NCI-H187 treated with DMSO at 0.1 percent for 48 hours (cell line): ENCODE measurements at places on chromosomes 3 and 15.

GRCh38 chr3:64290864-64291263, 65.6 kb upstream of the PRICKLE2 start:
- DNase-seq = no peak

- no peak for DNase-seq
Observed at GRCh38 chr3:43291546-43291945, 5.2 kb downstream of the SNRK start.

DNA sequence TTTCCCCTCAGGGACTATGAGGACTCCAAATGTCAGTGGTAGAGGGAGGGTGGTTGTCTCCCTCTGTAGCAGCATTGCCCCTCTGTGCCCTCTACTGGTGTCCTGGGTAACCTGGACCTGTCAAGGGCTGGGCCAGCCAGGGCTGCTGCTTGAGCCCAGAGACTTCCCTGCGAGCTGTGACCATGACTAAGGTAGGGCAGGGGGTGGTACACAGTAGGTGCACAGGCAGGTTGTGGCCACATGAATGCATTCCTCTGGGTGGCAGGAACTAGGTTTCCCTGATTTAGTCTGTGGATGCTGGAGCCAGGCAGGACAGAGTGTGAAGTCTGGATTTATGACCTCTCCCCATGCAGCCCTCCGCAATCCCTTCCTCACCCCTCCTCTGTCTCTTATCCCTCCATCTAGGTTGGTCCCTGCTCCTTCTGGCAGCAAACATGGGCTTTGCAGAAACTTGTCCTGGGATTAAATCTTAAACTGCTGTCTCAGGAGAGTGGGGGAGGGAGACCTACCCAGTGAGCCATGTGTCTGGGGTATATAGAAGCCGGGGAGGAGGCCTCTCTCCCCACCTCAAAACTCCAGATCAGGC, 8.7 kb upstream of the SEMA3F start:
- no peak for DNase-seq

- no peak for DNase-seq
Observed at GRCh38 chr3:138717348-138717747, 108.8 kb downstream of the FAIM start.

DNA sequence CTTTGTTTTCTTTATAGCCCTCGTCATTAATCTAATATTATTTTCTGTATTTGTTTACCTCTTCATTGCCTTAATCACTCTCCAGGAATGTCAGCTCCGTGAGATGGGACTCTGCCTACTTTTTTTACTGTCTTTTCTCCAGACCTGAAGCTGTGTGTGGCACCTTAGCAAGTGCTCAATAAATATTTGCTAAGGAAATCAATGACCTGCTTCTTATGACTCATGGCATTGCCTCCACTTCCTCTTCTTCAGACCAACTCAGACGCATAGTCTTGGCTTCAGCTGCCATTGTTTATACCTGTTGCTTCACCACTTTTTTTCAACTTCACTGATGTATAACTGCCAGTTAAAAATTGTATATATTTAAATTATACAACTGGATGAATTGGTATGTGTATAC, 218.5 kb upstream of the CMC1 start:
- no peak for DNase-seq

- no peak for DNase-seq
Observed at GRCh38 chr3:147407114-147407497, 763 bp upstream of the ZIC4 start.

DNA sequence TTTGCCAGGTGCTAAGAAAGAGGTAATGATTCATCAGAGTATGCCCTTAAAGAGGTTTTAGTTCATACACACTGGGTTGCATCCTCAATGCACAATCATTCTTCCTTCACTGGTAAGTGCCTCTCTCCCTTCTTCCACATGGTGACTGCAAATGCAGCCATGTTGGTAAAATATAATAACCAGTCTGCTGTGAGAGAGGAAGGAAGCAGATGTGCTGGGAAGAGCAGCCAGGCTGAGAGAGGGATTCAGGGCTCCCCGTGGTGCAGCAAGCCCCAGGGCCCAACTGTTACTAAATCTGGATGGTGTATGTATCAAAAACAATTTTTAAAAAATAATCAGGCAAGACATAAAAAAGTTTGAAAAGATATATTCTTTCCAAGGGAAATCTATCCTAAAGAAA, 498.1 kb downstream of the MAGI1 start:
- DNase-seq = no peak

DNA sequence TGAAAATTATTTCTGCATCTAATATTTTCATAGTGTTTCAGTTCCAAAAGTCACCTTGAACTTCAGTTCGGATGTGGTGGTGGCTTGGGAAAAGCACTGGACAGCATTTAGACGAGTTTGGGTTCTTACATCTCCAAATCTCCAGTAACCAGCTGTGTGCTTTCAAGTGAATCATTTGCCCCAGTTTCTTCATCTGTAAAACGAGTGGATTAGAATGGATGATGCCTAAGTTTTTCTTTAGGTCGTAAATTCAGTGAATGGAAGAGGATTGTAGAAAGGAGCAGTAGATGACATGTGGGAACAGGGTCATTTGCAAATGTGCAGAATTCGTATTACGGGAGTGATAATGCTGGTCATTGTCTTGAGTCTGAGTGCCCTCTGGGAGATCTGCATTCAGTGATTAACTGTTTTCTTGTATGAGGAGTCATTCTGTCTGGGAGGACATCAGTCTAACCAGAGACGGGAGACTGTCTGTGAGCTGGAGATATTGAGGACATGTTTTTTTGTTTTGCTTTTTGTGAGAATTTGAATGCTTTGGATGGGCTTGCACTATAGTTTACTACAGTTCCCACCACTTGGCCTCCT, 641.6 kb upstream of the TBL1XR1 start:
- DNase-seq = no peak

GRCh38 chr15:52054381-52054780, 35.4 kb downstream of the MAPK6 start:
- no peak for DNase-seq

- DNase-seq = no peak
Observed at GRCh38 chr3:46489875-46490274, 7.9 kb upstream of the RTP3 start.

DNA sequence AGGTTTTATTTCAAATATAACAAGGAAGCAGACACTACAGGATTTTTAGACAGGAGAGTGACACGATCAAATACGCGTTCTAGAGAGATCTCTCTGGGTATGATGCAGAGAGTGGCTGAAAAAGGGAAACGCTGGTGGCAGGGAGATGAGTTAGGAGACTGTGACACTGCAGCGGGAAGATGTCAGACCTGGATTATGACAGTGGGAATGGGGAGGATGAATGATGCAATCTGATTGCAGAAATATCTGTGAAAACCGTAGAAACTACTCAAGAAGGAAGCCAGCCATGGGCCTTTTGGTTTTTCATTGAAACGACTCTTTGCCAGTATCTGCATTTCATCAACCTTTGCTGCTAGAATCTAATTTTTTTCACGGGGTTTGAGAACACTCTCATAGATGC, 157.9 kb downstream of the FAM43A start:
- no peak for DNase-seq

DNA sequence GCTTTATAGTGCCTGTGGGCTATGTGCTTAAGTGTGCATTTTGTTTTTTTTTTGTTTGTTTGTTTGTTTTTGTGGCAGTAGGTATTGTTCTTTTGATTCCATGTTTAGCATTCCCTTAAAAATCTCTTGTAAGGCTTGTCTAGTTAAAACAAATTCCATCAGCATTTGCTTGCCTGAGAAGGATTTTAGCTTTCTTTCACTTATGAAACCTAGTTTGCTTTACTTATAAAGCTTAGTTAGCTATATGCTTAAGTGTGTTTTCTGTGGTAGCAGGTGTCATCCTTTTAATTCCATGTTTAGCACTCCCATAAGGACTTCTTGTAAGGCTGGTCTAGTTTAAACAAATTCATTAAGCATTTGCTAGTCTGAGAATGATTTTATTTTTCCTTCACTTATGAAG, 17.3 kb downstream of the IL16 start:
- DNase-seq = no peak

- DNase-seq = no peak
Observed at GRCh38 chr3:61912158-61912557, 350.8 kb downstream of the PTPRG start.

GRCh38 chr15:66740802-66741201, 38.8 kb downstream of the SMAD6 start:
- no peak for DNase-seq

DNA sequence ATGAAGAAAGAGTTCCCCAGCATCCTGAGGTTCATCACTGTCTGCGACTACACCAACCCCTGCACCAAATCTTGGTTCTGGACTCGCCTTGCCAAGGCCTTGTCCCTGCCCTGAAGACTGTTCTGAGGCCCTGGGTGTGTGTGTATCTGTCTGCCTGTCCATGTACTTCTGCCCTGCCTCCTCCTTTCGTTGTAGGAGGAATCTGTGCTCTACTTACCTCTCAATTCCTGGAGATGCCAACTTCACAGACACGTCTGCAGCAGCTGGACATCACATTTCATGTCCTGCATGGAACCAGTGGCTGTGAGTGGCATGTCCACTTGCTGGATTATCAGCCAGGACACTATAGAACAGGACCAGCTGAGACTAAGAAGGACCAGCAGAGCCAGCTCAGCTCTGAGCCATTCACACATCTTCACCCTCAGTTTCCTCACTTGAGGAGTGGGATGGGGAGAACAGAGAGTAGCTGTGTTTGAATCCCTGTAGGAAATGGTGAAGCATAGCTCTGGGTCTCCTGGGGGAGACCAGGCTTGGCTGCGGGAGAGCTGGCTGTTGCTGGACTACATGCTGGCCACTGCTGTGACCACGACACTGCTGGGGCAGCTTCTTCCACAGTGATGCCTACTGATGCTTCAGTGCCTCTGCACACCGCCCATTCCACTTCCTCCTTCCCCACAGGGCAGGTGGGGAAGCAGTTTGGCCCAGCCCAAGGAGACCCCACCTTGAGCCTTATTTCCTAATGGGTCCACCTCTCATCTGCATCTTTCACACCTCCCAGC, 2.9 kb downstream of the MYD88 start:
- DNase-seq = no peak

DNA sequence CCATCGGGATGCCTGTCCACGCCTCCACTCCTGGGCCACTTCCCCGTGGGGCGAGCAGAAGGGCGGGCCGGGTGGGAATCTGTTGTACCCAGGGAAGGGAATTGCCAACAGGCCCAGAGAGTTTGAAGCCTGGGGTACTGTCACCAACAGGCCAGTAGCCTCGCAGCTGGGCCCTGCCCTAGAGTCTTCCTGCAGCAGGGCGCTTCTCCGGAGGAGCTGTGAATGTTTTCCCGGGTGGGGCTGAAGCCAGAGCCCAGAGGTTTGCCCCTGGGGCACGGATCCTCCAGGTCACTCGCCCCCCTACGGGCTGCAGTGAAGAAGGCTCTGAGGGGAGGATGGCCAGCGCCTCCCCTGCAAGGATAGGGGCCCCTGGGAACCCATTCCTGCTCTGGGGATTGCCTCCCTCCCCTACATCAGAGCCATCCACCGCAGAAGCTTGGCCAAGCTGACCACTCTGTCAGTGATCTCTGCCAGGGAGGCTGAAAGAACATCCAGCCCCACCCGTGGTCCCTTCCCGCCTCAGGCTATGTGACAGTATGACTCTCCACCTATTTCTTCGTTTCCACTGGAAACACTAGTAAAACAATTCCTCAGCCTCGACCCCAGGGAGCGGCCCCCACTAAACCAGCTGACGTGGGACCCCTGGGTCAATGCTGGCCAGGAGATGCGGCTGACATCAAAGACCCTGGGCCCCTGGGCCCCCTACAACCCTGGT, 16.8 kb downstream of the CIDEC start:
- no peak for DNase-seq

- DNase-seq = no peak
Observed at GRCh38 chr3:100506355-100506754, 13.9 kb downstream of the TMEM45A start.

DNA sequence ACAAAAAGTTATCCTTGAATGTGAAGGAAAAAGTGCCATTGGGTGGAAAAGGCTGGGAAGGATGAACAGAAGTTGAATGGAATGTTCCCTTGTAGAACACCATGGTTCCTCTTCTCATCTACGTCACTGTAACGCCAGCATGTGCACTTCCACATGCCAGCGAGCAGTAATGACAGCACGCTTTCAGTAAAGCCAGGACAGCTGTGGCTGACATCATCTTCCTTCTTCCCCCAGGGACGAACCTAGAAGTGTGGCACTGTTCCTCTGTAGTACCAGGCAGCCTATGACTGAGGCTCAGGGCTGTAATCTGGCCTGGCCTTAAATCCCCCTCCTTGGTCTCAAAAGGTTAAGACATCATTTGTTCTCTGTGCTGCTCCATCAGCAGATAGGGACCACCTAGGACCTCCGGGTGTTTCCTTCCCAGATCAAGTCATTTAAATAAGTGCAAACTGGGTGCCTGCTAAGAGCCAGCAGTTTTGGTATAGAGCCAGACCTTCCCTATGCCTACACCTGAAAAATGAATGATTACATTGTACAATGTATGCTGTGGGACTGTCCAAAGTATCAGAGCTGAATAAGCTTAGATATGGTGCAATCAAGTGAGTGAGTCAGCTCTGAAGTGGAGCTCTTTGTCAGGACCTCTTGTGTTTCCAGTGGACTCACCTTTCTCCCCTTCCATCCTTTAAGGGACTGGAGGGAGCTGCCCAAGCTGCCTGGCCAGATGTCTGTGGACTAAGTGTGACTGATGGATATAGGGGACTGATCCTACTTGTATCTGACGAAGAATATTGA, 5.6 kb upstream of the SRPRB start:
- no peak for DNase-seq

GRCh38 chr3:50495609-50496423, 7.6 kb downstream of the CACNA2D2 start:
- no peak for DNase-seq

- DNase-seq = no peak
Observed at GRCh38 chr15:34367101-34368081, at the start of gene LPCAT4. TSS of gene LPCAT4 (minus strand) at chr15:34367196. CDS start at chr15:34367100, 96 bp downstream.

DNA sequence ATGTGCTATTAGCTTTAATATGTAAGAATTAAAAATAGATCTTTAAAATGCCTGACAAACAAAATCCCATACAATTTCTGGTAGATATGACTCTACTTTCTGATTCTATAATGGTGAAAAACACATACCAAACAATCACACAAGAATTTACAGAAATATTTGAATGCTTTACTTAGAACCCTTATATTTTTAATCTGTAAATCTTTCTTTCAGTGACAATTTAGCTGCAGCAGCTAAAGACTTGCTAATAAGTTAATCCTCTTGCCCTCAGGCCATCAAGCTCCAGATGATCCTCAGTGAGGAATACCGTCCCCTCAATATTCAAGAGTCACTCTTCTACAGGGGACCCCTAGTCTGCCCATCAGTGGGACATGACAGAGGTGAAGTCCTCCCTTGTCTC, 55.6 kb downstream of the C3orf80 start:
- DNase-seq = no peak
